ENCODE measurements at places on chromosomes 12 and 14. TPM values are rescaled to one million over a fixed set of nuclear protein-coding genes. Genes with fewer than 3 reads are reported as not detected.
A peak's percentile ranks its signal among the peaks of the same experiment; 100 is the strongest.

- DNase-seq: no peak
These were observed 81.5 kb upstream of the KCNA1 start for GRCh38 chr12:4828176-4828575.

- no peak for DNase-seq
These were observed 46.0 kb upstream of the MANSC4 start for GRCh38 chr12:27826076-27826475.

Gene OR6C2
- not detected for total RNA-seq

DNA sequence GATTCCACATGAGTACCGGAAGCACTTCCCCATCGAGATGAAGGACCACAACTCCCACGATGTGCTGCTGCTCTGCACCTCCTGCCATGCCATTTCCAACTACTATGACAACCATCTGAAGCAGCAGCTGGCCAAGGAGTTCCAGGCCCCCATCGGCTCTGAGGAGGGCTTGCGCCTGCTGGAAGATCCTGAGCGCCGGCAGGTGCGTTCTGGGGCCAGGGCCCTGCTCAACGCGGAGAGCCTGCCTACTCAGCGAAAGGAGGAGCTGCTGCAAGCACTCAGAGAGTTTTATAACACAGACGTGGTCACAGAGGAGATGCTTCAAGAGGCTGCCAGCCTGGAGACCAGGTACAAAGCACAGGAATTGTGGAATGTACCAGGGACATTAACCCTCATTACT lies 22.4 kb upstream of the GALNT16 start:
- no peak for DNase-seq

- no peak for DNase-seq
These were observed 202.7 kb downstream of the PRKD1 start for GRCh38 chr14:29724991-29725390.

DNA sequence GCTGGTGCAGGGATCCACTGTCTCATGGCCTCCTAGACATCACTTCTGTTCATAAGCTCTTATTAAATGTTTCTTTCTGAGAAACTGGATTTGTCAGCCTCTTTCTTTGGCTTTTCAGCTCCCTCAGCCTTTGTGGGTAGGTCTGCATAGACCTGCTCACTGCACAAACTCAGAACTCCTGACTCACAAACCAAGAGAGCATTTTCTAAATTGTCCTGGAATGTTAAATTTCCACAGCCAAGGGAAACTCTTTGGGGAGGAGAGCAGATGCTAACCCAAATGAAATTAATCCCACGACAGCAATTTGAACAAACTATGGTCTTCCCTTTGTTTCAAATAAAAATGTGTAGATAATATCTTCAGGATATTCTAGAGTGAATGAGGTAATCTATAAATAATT lies 19.5 kb upstream of the CERS5 start:
- no peak for DNase-seq

GRCh38 chr12:130226126-130226525 lies 63.9 kb downstream of the FZD10 start:
- DNase-seq: no peak

DNA sequence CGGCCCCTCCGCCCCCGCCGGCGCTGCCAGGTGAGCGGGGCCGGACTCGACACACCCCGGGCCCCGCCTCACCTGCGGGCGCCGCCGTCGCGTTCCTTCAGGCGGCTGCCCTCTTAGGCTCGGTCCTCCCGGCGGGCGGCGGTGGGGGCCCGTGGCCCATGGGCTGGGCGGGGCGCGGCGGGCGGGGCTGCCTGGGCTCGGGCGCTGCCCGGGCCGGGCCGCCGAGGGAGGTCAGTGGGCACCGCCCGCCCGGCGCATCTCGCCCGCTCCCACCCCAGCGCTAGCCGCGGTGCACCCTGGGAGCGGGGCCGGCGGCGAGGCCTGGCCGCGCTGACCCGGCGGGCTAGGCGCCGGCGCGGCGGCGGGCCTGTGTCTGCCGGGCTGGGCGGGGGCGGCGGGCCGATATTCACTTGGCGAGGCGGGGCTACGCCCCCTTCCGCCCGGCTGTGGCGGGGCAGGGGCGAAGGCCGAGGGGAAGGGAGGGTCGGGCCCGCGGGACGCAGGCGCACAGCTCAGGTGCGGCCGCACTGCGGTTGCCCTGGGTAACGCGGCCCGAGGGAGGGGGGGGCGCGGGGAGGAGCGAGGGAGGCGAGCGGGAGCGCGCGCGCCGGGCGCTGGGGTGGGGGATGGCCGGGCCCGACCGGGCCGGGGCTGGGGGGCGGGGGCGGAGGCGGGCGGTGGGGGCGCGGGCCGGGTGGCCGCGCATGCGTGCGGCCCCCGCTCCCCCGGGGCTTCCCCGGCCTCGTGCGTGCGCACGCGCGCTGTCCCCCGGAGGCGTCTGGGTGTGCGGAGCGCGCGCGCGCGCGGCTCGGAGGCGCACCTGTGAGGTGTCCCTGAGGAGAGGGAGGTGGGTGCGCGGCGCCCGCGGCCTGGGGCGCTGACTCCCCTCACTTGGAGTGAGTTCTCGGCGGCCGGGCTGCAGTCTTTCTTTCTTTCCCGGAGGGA lies at the start of the genes CCDC92 and ZNF664:
CCDC92 (minus strand) TSS at position 375 of the 945 bp plus-strand sequence. CDS start 28,526 bp downstream, outside the sequence.
ZNF664 (plus strand) TSS at position 759 of the 945 bp plus-strand sequence. CDS start 38,930 bp downstream, outside the sequence.
- DNase-seq: no peak

DNA sequence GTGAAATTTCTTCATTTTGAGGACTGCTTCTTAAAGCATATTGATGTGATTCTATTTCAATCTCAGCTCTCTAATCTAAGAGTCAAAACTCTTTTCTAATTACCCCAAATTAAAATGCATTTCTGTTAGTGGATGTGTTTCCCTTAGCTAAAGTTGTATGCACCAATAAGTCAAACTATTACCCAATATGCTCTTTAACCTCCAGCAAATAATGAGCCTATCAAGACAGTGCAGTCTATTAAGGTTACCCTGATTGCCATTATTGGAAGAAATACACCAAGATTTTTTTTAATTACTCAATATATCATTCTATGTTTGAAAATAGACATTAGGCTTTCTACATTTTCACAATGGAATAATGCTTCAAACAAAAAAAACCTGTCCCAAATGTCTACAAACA lies 310.0 kb downstream of the BTG1 start:
- DNase-seq: no peak

Gene NR1H4
- 0.15 TPM for total RNA-seq

- no peak for DNase-seq
These were observed 1000.5 kb downstream of the FLRT2 start for GRCh38 chr14:86530457-86530856.

DNA sequence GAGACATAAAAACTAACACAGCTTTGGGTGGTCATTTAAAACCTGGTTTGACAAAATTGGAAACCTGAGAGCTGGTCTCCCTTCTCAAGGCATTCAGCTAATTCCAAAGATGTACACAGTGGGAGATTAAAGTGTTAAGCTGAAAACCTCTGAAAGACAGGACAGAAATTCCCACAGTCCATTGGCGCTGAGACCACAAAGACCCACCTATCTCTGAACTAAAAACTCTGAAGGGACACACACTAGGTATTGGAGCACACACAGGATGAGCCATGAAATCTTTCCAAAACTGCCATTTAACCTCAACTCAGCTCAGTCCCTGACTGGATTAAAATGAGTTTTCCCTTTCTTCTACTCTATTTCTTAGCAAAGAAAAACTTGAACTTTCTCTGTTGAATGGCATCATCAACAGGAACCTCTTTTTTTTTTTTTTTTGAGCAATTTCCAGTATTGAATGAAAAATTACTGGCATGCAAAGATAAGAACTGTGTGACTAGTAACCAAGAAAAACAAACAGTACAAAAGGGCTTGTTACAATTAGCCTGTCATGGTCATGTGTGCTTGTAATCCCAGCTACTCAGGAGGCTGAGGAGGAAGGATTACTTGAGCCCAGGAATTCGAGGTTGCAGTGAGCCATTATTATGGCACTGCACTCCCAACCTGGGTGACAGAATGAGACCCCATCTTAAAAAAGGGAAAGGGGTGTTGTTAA lies 82.4 kb downstream of the IPO8 start:
- DNase-seq: peak; percentile 37

DNA sequence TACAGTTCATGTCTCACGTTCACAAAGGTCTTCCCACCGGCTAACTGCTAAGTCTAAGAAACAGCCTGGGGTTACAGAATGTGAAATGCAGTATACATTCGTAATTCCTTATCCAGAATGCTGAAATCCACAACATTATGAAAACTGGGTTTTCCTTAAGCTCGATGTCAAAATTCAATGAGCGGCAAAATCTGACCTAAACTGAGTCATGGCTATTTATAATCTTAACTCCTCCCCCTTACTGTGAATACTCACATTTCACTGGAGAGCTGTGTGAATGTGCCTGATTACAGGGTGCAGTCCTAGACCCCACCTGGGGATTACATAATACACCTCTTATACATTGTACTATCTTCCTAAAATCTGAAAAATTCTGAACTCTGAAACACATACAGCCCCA lies 35.3 kb downstream of the STX2 start:
- DNase-seq: no peak

DNA sequence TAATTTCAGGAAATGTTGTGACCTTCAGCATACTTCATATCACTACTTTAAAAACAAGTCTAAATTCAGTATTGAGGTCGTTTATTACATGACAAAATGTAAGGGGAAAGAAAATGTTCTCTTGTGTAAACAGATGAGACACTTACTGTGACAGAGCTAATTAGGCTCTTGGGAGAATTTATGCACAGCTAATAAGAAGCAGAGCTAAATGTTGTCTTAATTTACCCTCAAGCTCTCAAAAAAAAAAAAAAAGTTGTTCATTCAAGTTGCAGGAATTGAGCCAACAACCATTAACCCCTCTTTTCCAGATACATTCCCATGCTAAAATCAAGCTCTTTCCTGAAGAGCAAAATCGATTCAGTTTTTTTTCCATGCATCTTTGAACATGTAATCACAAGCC lies 1419.4 kb downstream of the FSCB start:
- no peak for DNase-seq

Gene RIC8B
- 12.6 TPM for total RNA-seq

GRCh38 chr14:99229654-99230207 lies 42.3 kb downstream of the BCL11B start:
- no peak for DNase-seq

Gene OR11H7
- not detected for total RNA-seq

Gene PTPRB
- 147 TPM for total RNA-seq

DNA sequence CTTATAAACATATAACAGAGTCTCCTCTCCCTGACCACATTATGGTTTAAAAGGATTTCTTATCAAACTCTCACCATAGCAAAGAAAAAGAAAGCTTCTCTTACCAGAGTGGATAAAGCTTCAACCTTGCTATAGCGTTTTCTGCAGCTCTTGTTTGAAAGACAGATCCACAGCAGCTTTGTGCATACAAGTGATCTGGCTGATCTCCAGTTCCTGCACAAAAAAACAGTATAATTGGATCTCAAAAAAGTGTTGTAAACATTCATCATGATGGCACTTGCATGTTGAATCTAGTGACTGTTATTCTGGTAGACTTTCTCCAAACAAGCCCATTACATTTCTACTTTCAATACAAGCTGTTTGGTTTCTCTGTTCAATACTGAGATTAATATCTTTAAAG lies 178.9 kb upstream of the MGAT4C start:
- no peak for DNase-seq

GRCh38 chr12:107399046-107399445 lies 286.6 kb upstream of the PWP1 start:
- DNase-seq: no peak

Gene SCAF11
- 78.1 TPM for total RNA-seq

Gene MYO1A
- total RNA-seq: not detected

DNA sequence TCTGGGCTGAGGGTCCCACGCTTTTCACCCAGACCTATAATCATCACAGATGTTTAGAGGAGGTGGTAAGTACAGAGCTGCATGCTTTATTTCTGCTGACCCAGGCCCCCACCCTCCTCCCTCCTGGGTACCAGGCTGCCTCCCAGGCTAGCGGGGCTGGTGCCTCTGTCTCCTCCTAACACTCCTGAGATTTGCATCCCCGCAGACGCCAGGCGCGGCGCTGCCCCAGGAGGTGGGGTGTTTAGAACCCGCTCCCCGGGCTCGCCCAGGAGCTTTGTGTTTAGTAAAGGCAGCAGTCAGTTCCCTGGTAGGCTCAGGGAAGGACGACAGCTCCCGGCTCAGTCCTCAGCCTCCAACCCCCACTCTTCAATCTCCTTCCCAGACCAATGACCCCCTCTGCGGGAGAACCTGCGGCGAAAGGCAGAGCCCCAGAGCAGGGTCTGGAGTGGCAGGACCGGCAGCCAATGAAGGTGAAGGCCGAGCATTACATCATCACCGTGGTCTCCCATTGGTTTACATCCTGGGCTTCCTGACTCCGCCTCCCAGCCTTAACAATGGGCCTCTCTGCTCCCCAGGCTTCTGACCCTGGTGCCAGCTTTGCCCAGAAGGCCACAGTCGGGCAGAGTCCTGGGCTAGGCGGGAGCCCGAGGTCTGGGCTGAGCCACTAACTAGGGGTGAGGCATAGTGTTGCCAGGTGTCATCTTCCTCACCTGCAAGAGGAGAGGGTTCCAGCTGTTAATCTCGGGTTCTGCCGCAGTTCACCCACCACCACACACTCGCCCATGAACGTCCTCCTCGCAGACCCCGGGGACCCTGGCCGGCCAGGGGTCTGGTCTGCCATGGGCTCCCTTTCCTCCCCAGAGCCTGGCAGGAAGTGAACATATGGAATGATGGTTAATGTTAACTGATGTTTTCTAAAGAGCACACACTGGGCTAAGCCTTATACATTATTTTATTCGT lies 57.5 kb downstream of the CALM1 start:
- DNase-seq: peak; percentile 81

DNA sequence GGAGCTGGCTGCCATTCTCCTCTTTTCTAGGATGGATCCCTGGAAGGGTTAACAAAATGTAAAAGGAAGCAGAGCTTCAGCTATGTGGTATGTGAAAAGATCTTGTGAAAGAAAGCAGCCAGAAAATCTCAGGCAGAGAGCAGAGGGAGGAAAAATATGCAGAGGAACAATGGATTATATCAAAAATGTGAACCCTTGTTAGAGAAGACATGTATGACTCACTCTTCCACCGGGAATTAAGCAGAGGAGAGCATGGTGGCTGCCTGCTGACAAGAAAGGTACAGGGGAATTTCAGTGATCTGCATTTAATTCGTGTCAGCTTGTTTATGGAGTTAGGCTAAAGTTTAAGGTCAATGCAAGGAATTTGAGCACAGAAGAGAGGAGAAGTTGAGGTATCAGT lies 46.3 kb downstream of the KCNA1 start:
- no peak for DNase-seq

Gene ABCC9
- 1.1 TPM for total RNA-seq

GRCh38 chr14:71748196-71748595 lies 184.0 kb upstream of the RGS6 start:
- DNase-seq: no peak

DNA sequence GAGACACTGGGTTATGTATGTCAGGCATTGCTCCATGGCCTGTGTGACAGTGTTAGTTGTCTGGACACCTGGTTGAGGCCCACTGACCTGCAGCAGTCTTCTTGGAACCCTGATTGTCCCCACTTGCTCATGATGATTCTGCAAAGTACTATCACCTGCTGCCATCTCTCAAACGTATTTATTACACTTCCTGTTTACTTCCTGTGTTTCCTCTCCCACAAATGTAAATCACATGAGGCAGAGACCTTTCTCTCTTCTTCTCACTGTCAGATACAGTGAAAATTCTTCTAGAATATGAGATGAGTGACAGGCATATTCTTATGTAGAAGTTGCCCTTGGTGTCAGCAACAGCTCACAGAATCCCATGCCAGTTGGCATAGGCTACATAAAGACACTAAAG lies 186.9 kb upstream of the CNTN1 start:
- DNase-seq: no peak

Gene LTB4R
- total RNA-seq: 7.9 TPM

Gene AP4S1
- 3.7 TPM for total RNA-seq

Data from glomerular endothelial cell (primary cell).